ENCODE measurements at places on chromosomes 7 and 10.

DNA sequence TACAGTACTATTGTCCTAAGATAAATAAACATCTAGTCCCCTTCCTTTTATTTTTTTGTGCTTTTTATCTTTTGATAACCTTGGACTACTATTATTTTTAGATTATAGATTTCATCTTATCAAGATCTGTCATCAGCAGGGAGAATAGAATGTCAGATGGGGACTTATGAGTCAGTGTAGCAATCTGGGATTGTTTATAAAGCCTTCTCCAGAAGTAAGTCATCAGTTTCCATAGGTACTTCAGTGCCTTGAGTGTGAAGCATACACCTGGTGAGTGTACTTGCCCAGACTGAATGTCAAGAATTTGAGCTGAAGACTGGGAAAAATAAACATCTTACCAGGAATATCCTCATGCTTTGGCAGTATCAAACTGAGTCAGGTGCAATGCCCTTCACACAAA lies 2.1 kb downstream of the CASD1 start:
- no peak for DNase-seq
- H3K27me3 ChIP-seq: no peaks in the 10 kb centered on the region
- H3K27ac ChIP-seq: no peak overlapping the region
- no peaks in the 10 kb centered on the region for H3K4me1 ChIP-seq
- H3K4me3 ChIP-seq: no peak overlapping the region

GRCh38 chr10:51171946-51172345 lies 97.7 kb downstream of the PRKG1 start:
- peak overlapping the region; percentile 19 for H3K27ac ChIP-seq
- peaks cover 14% of the 10 kb centered on the region for H3K4me1 ChIP-seq
- DNase-seq: no peak
- H3K27me3 ChIP-seq: no peaks in the 10 kb centered on the region

GRCh38 chr7:155169498-155170065 lies 99.5 kb downstream of the HTR5A start:
- no peaks in the 10 kb centered on the region for H3K4me1 ChIP-seq
- no peak for DNase-seq
- no peaks in the 10 kb centered on the region for H3K27me3 ChIP-seq
- no peak overlapping the region for H3K4me3 ChIP-seq
- no peak overlapping the region for H3K27ac ChIP-seq

DNA sequence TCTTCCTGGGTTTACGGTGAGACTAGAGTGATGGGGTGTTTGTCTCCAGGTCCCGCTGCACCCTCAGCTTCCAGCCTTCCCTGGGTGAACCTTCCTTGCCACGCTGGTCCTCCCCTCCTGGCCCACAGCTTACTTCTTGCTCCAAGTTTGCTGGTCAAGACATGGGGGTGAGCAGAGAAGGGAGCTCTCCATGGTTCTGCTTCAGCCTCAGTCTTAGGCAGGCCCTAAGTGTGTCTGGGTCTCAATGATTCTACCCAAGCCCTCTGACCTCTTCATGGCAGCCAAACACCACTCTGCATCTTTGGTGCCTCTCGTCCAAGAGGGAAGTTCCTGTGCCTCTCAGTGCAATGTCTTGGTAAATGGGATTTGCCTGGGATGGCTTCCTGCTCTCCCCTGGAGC lies 356.5 kb upstream of the KLF6 start:
- H3K27me3 ChIP-seq: no peaks in the 10 kb centered on the region
- H3K27ac ChIP-seq: no peak overlapping the region
- no peaks in the 10 kb centered on the region for H3K36me3 ChIP-seq
- no peak overlapping the region for H3K4me3 ChIP-seq
- DNase-seq: no peak

DNA sequence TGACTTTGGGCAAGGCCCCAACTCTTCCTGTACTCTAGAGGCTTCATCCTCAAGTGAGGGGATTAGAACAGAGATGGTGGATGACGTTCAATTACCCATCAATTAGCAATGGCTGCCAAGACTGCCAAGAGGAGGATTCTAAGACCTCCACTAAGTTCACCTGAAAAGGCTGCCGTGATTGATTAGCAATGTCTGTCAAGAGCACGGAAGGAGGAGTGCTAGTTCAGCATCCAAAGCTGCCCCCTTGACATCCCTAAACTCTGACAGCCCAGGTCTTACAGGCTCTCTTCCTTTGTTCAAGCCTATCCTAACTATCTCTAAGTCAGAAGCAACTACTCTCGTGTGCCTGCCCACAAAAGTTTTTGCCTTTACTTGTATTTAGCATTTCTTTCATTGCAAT lies 68.4 kb downstream of the FAM53B start:
- H3K36me3 ChIP-seq: no peaks in the 10 kb centered on the region
- H3K27me3 ChIP-seq: no peaks in the 10 kb centered on the region
- no peak overlapping the region for H3K4me3 ChIP-seq

GRCh38 chr10:33189363-33189762 lies 145.1 kb downstream of the NRP1 start:
- DNase-seq: no peak
- H3K27me3 ChIP-seq: no peaks in the 10 kb centered on the region
- H3K4me3 ChIP-seq: no peak overlapping the region
- peaks cover 15% of the 10 kb centered on the region for H3K36me3 ChIP-seq
- H3K4me1 ChIP-seq: peaks cover 10% of the 10 kb centered on the region
- no peak overlapping the region for H3K27ac ChIP-seq

- no peaks in the 10 kb centered on the region for H3K27me3 ChIP-seq
- no peaks in the 10 kb centered on the region for H3K36me3 ChIP-seq
- DNase-seq: no peak
- no peaks in the 10 kb centered on the region for H3K4me1 ChIP-seq
- peak overlapping the region; percentile 31 for H3K27ac ChIP-seq
Observed at GRCh38 chr10:5424751-5425150, 12.4 kb downstream of the NET1 start.

- no peak overlapping the region for H3K4me3 ChIP-seq
- no peak for DNase-seq
- H3K36me3 ChIP-seq: no peaks in the 10 kb centered on the region
- H3K4me1 ChIP-seq: no peaks in the 10 kb centered on the region
Observed at GRCh38 chr7:152501506-152501905, 65.7 kb upstream of the KMT2C start.

DNA sequence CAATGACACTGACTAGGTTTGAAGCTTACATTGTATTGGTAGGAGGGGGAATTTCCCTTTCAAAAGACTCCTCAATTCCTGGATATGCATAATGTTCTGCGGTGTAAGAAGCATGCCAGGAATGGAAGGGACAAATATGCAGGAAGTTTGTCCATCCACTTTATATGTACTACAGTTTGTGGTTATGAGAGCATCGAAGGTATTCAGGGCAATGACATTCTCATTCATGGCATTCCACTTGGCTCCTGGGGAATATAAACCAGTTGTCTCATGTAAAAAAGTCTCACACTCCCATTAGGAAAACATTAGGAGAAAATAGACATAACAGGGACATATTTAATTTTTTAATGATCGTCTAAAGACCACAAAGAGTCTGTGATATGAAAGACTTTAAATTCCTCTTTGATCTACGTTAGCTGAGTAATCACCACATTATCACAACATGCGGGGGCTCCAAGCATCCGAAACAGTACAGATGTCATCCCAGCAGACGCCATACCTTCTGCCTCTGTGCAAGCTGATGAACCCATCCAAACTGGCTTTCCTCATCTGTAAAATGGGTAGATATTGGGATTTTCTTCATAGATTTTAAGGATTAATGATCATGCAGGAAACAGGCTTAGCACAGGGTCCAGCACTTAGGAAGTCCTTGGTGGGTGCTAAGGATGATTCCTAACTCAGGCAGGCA lies 675.3 kb downstream of the INHBA start:
- H3K27me3 ChIP-seq: no peaks in the 10 kb centered on the region
- H3K36me3 ChIP-seq: no peaks in the 10 kb centered on the region
- no peak overlapping the region for H3K4me3 ChIP-seq
- no peak for DNase-seq
- no peaks in the 10 kb centered on the region for H3K4me1 ChIP-seq

DNA sequence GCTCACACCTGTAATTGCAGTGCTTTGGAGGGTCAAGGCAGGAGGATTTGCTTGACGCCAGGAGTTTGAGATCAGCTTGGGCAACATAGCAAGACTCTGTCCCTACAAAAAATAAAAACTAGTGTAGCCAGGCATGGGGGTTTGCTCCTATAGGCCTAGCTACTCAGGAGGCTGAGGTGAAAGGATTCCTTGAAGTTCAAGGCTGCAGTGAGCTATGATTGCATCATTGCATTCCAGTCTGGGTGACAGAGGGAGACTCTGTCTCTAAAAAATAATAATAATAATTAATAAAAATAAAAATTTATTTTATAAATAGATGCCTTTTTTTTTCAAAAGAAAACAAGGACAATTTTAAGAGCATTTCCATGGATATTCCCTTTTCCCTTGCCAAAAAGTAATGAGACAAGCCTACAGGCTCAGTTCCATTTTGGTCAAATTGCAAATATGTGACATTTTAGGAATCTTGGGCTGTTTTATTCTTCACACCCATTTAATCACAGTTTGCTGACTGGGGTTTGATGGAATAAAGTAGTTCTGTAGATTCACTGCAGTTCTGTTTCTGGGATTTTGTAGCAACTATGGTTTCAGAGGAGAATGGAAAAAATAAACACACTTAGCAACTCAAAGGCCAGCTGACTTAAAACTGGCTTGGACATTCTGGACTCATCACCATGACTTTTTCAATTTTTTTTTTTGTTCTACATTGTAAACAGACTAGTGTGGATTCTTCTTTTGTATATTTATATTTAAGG lies 48.4 kb upstream of the ARHGAP21 start:
- H3K4me3 ChIP-seq: no peak overlapping the region
- no peaks in the 10 kb centered on the region for H3K27me3 ChIP-seq
- H3K36me3 ChIP-seq: no peaks in the 10 kb centered on the region
- H3K27ac ChIP-seq: no peak overlapping the region
- no peak for DNase-seq
- no peaks in the 10 kb centered on the region for H3K4me1 ChIP-seq

GRCh38 chr7:13333371-13333770 lies 645.9 kb downstream of the ARL4A start:
- DNase-seq: no peak
- no peaks in the 10 kb centered on the region for H3K27me3 ChIP-seq
- no peaks in the 10 kb centered on the region for H3K4me1 ChIP-seq
- no peak overlapping the region for H3K4me3 ChIP-seq

DNA sequence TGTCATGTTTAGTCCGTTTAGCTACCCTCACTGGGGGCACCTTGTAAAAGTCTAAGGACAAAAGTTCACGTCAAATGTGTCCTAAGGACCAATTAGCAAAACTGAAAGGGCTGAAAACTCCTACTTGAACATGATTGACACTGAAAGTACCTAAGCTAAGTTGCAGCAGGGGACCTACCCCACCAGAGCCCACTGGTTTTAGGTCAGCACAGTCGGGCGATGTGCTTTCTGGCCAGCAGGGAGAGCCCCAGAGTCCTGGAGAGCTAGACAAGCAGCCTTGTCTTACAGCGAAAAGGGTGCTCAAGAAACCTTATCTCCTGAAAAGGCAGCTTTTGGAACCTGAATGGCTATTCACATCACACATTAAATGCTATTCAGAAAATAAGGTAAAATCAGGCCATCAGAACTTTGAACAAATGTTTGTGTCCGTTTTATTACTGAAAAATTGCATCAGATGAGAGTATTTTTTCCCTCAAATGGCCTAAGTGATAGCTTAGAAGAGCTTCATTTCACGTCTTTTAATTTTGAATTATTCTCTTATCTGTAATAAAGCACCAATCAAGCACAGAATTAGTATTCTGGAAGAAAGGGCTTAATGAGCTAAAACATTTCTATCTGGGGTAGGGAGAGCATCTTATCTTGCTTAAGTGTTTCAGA lies 52.2 kb upstream of the MKI67 start:
- DNase-seq: no peak
- no peaks in the 10 kb centered on the region for H3K36me3 ChIP-seq
- H3K4me1 ChIP-seq: no peaks in the 10 kb centered on the region

- H3K4me1 ChIP-seq: no peaks in the 10 kb centered on the region
- H3K4me3 ChIP-seq: no peak overlapping the region
- no peak overlapping the region for H3K27ac ChIP-seq
- no peaks in the 10 kb centered on the region for H3K27me3 ChIP-seq
- DNase-seq: no peak
Observed at GRCh38 chr7:18013936-18014335, 13.7 kb downstream of the PRPS1L1 start.

DNA sequence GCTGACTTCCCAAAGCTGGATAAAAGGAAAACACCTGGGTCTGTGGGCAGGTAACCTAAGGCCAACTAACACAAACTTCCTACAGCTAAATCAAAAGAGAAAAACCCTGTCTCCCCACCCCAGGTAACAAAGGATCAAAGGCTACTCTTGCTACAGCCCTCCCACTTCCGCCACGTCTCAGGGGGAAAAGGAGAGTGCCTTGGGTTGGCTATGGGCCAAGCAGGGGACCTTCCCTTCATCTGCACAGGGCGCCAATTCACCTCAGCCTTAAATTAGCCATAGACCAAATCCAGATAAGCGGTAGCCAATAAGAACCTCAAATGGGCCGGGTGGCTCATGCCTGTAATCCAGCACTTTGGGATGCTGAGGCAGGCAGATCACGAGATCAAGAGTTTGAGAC lies 69.1 kb upstream of the LANCL2 start:
- no peak overlapping the region for H3K27ac ChIP-seq
- no peak for DNase-seq
- H3K36me3 ChIP-seq: no peaks in the 10 kb centered on the region
- H3K4me1 ChIP-seq: no peaks in the 10 kb centered on the region
- H3K27me3 ChIP-seq: peaks cover 10% of the 10 kb centered on the region
- H3K4me3 ChIP-seq: no peak overlapping the region

GRCh38 chr7:139937715-139938114 lies 108.7 kb downstream of the TBXAS1 start:
- no peak for DNase-seq
- H3K27ac ChIP-seq: no peak overlapping the region
- no peaks in the 10 kb centered on the region for H3K36me3 ChIP-seq
- no peaks in the 10 kb centered on the region for H3K27me3 ChIP-seq
- no peaks in the 10 kb centered on the region for H3K4me1 ChIP-seq

DNA sequence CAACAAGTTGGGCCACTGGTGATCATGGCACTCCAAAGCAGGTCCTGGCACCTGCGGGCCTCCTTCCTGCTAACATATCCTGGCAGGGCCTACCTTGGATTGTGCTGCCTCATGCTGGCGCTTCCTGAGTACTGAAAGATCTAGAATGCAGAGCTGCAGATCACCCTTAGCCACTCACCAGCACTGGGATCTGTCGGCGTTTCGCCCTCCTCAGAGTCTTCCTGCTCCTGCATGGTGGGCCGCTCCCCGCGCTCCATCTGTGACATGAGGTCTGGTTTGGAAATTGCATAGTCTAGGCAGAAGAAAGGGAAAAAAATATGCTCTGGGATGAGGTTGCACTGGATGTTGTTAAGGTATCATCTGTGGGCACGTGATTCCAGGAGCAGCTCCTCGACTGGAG lies 10.0 kb downstream of the ZNF777 start:
- H3K36me3 ChIP-seq: peaks cover 68% of the 10 kb centered on the region
- no peak overlapping the region for H3K4me3 ChIP-seq
- H3K27ac ChIP-seq: no peak overlapping the region
- no peak for DNase-seq
- H3K27me3 ChIP-seq: no peaks in the 10 kb centered on the region

- no peak overlapping the region for H3K27ac ChIP-seq
- no peaks in the 10 kb centered on the region for H3K36me3 ChIP-seq
- no peak for DNase-seq
- H3K4me1 ChIP-seq: no peaks in the 10 kb centered on the region
- H3K4me3 ChIP-seq: no peak overlapping the region
Observed at GRCh38 chr7:65907501-65908198, 34.8 kb downstream of the VKORC1L1 start.

- H3K4me1 ChIP-seq: peaks cover 15% of the 10 kb centered on the region
- peak overlapping the region; percentile 95 for H3K27ac ChIP-seq
- H3K36me3 ChIP-seq: no peaks in the 10 kb centered on the region
Observed at GRCh38 chr7:112206991-112207592, 597 bp downstream of the ZNF277 start.

GRCh38 chr10:57977262-57977661 lies 290.4 kb downstream of the IPMK start:
- no peaks in the 10 kb centered on the region for H3K36me3 ChIP-seq
- H3K4me3 ChIP-seq: no peak overlapping the region
- no peak overlapping the region for H3K27ac ChIP-seq
- no peak for DNase-seq
